ENCODE measurements at places on chromosomes 11 and 22. TPM values are rescaled to one million over a fixed set of nuclear protein-coding genes. Genes with fewer than 3 reads are reported as not detected.

GRCh38 chr11:86341382-86341781, 33.3 kb upstream of the CCDC81 start:
- no peak for DNase-seq

The GGTLC3 gene
- not detected for total RNA-seq

The BCO2 gene
- total RNA-seq = 2.1 TPM

DNA sequence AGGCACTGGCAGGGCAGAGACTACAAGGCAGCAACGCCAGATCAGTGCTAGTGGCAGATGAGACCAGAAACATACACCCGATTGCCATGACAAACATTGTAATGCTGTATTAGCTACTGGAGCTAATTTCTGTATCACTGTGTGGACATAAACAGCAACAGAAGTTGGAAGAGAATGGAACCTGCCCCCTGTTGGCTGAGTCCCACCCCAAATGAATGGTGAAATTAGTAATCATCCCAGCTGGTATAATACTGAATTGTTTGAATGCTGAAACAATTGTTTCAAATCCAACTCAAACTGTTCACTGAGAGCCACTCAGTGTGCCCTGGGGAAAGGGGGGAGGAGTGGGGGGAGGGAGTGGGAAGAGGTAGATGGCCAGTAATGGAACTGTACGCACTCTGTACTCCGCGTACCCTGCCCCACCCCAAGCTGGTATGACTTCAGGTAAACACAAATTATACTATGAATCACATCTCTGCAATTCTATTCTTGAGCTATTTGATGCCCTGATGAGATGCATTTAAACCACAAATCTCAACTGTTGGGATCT, 11.2 kb upstream of the BIRC3 start:
- DNase-seq = no peak

DNA sequence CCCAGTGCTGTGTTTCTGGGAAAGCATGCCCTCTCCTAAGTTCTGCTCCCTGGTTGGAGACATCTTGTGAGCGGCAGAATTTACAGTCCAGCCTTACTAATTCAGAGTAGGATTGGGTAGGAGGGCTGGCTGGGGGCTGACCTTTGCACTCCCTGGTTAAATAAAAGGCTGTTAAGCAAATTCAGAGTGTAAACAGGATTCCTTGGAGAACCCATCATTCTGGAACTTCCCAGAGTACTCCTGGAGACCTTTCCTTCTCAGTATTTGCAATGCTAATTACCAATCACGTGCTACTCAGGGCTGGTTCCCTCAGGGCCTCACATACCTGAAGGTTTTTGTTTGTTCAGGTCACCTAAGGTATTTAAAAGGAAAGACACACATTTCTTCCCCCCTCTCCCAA, 340.2 kb downstream of the TBC1D22A start:
- DNase-seq = no peak

GRCh38 chr22:44497218-44497904, 672 bp downstream of the RTL6 start:
- peak; percentile 81 for DNase-seq

GRCh38 chr22:30116362-30117117, 36.3 kb downstream of the HORMAD2 start:
- no peak for DNase-seq

GRCh38 chr11:21385669-21386440, 716.5 kb downstream of the NELL1 start:
- no peak for DNase-seq

The NLRP6 gene
- total RNA-seq = 2.2 TPM

The ANKK1 gene
- total RNA-seq = 0.83 TPM

GRCh38 chr22:50569896-50570535, 7.3 kb upstream of the SYCE3 start:
- DNase-seq = no peak

DNA sequence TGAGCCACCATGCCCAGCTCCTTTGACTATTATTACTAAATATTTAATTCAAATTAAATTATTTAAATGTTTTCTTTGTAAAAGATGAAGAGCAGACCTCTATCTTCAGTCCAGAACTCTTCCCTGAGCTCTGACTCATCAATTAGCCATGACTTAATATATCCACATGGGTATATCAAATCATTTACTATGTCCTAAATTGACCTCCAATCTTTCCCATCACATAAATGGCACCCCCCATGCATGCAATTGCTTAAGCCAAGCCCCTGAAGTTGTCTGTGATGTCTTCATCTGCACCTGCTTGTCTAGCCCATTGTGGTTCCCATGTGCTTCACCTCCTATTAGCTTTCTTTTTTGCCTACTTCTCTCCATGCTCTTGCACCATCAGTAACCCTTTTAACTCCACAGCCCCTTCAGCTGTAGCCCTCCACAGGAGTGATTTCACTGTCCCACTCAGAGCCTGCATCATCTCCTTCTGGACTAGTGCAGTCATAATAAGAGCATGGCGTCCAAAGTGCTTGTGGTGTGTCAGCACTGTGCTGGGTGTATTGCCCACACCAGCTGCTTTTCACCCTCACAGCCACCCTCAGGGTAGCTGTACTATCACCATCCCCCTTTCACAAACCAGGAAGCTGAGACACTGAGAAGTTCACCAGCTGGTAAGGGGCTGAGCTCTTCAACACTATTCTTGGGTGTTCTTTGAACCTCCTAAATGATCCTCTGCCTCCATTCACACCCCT, 11.8 kb upstream of the THY1 start:
- DNase-seq = no peak

The MMP27 gene
- 0.33 TPM for total RNA-seq

GRCh38 chr11:68757711-68758110, 6.4 kb upstream of the TESMIN start:
- no peak for DNase-seq

- no peak for DNase-seq
Measured at GRCh38 chr11:126212089-126212660, 593 bp downstream of the FAM118B start.

GRCh38 chr11:30879322-30880005, 293.3 kb upstream of the MPPED2 start:
- no peak for DNase-seq

Measured in esophagus muscularis mucosa (tissue), 4 donors.